Stimulated activated CD4-positive, alpha-beta T cell treated with anti-CD3 and anti-CD28 coated beads, Interleukin-1b, Interleukin-23, amount 100 ng/mL, for 48 hours (primary cell): ENCODE measurements at places on chromosomes 12 and 14.

- no peak for DNase-seq
Observed at GRCh38 chr12:39227218-39227617, 215.7 kb downstream of the KIF21A start.

DNA sequence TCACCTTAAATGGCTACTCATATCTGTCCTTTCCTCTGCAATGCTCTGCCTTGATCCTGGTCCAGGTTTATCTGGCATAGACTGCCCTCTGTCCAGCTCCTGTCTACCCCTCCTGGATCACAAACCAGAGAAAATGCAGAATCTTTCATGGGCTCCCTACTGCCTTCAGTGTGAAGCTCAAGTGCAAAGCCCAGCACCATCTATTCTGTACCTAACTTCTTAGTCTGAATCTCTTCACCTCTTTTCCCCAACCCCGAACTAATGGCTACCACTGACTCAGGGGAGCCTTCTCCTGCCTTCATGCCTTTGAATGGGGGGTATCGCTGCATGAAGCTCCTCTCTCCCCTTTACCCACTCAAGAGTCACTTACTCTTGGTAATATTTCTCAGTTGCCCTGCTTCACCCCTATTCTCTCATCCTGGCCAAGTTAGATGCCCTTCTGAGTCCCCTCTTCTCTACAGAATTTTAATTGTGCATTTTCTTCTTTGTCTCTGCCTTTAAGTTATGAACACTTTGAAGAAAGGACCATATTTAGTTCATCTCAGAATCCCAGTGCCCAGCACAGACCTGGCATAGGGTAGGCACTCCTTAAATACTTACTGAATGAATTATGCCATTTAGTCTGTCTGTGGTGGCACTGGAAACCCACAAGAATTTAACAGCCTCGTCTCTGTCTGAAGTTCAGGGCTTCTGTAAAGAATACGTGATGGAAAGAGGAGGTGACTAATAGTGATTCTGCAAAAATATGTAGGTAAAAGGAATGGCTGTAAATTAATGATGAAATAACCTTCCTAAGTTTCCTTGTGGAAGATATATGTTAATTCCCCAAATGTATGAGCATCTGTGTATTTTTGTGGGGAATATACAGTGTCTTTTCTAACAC is 191.3 kb upstream of the AMIGO2 start:
- DNase-seq, result no peak

- no peak for DNase-seq
Observed at GRCh38 chr14:66634876-66635275, 126.9 kb downstream of the GPHN start.

GRCh38 chr14:72444701-72445100 is 449.2 kb downstream of the DPF3 start:
- DNase-seq, result no peak

- no peak for DNase-seq
Observed at GRCh38 chr12:148676-149416, 65.1 kb downstream of the SLC6A12 start.

- DNase-seq, result no peak
Observed at GRCh38 chr12:86137936-86138335, 118.3 kb downstream of the MGAT4C start.
